ENCODE measurements at places on chromosomes 6 and 20.
A peak's percentile ranks its signal among the peaks of the same experiment; 100 is the strongest.

DNA sequence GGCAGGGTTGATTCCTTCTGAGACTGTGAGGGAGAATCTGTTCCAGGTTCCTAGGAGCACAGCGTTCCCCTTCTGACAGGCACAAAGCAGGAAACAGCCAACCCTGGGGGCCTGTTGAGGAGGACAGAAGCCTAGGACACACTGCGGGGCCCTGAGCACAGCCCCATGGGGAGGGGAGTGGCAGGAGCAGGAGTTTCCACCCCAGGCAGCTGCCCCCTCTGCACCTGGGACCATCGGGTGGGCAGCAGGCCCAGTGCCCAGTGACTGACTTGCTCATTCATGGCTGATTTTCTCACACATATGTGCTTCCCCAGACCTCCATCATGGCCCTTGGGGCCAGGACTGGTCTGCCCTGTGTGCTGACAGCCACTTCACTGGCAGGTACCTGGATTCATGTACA, 6.2 kb upstream of the SLC22A1 start:
- DNase-seq: no peak

DNA sequence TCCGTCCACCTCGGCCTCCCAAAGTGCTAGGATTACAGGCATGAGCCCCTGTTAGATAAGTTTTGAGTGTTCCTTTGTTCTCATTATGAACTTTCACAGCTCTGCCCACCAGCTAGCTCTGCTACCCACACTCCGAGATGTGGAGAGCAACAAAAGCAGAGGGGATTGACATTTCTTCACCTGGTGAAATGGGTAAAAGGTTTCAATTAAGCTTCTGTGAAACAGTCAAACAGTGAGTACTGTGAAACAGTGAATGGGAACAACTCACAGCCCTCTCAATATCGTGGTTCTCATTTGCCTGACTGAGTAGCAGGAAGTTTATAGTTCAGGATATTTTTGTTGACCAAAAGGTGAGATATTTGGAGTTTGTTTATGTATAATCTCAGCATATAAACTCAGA, 412.8 kb downstream of the CD83 start:
- no peak for DNase-seq

DNA sequence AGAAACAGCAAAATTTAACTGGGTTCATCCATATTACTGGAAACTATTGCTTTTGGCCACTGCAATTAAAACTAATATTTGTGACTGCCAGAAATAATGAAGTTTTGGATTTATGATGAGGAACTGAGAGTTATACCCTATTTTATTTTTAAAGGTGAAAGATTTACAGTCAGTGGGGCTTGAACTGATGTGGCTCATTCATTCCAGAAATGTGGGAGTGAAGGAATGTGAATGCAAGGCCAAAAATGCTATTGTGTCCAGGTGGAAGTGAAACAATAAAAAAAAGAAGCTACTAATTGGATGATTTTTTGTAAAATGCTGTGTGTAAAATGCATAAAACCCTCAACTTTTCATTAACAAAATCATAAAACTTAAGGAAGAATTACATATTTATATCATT, 491.9 kb downstream of the COL12A1 start:
- no peak for DNase-seq

- peak; percentile 68 for DNase-seq
These were observed 207.7 kb upstream of the DTNBP1 start for GRCh38 chr6:15870333-15871043.

GRCh38 chr6:107561306-107561705, 71.4 kb downstream of the SOBP start:
- DNase-seq: no peak

DNA sequence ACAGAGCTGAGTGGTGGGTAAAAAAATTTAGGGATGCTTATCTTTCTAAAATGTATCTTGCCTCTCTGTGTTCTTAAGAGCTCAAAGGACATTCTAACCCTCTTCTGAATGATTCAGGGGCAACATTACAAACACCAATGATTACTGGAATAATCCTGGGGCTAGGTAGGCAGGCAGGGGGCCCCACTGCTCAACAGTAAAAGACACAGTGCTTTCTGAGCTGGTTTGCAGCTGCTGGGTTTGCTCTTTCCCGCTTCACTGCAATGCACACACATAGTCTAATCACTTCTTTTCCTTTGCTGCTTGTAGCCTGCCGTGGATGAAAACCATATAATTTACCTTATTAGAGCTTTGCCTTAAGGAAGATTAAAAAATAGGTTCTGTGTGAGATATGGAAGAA, 23.9 kb downstream of the CLDN20 start:
- no peak for DNase-seq

GRCh38 chr6:143183666-143184065, 123.0 kb downstream of the AIG1 start:
- no peak for DNase-seq

GRCh38 chr20:2745936-2746635, 53.5 kb downstream of the EBF4 start:
- DNase-seq: no peak

GRCh38 chr6:148182378-148182777, 160.3 kb upstream of the SASH1 start:
- DNase-seq: no peak

DNA sequence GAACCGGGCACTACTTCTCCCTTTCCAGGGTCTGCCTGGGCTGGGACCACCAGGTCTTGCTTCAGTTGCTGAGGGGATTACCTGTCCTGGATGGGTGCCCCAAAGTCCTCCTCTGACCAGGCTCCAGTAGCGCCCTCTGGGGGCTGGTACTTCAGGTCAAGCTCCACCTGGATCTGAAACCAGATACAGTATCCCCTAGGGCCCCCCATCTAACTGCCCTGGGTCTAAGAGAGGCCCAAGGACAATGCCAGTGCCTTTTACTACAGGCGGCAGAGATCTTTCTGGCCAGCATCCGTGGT, 11.2 kb upstream of the SPAG4 start:
- no peak for DNase-seq

- DNase-seq: peak; percentile 73
These were observed 534 bp downstream of the NANP start for GRCh38 chr20:25623225-25623735.

GRCh38 chr20:34058831-34059230, 53.2 kb downstream of the EIF2S2 start:
- peak; percentile 38 for DNase-seq

DNA sequence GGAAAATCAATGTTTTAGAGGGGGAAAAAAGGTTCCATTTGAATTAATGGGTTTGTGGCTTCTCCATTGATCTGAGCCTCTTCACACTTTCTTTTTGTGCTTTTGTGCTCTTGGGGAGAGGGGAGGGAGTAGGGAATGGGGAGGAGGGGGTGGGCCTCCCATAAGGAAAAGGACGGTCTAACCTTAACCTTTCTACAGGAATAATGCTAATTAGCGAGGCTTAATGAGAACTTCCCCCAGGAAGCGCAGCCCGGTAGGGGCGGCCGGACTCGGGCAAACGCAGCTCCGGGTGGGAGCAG, 103.0 kb downstream of the NOL4L start:
- no peak for DNase-seq

DNA sequence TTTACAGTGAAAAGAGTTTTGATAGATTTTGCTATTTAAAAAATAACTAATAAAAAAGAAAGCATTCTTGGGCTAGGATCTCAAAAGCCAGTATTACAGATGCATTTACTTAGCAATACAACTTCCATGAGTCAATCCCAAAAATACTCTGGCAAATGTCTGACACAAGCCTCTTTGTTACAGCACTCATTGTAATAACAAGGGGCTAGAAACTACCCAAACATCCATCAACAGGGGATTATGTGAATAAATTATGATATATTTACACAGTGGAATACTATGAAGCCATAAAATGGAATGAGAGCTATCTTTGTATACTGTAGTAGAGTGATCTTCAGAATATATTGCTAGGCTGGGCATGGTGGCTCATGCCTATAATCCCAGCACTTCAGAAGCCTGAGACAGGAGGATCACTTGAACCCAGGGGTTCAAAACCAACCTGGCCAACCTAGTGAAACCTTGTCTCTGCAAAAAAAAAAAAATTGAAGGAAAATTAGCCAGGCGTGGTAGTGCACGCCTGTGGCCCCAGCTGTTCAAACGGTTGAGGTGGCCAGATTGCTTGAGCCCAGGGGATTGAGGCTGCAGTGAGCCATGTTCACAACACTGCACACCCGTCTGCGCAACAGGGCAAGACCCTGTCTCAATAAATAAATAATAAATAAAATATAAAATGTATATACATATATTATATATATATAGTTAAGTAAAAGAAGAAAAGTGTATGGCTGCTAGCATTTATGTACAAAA, 34.7 kb upstream of the TOP1 start:
- no peak for DNase-seq

GRCh38 chr6:109239160-109239559, 143.1 kb downstream of the CD164 start:
- DNase-seq: no peak

- no peak for DNase-seq
These were observed 81.4 kb downstream of the CD164 start for GRCh38 chr6:109300874-109301273.

DNA sequence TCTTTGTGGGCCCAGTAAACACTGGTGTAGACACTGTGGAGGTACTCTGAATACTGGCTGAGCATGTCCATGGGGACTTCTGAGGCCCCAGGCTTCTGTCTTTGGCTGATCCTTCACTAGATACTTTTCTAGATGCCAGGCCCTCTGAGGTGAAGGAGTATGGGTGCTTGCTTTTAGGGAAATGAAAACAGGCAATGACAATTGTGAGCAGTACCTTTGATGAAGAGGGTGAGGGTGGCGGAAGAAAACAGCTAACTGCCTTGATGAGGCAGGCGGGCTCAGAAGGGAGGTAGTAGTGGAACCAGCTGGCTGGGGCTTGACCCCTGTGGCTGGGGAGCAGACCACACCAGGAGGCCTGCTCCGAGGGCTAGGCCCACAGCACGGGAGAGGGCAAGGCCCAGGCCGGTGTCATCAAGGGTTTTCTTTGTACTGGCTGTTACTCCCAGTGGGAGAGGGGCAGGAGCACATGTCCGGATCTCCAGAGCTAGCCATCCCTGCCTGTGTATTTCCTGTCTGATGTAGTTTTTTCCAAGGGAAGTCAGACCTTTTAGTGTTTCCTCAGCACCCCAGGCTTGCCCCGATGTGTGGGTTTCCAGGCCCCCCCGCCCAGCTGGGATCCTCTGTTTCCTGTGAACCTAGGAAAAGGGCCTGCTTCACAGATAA, 3.9 kb downstream of the PLCG1 start:
- DNase-seq: peak; percentile 67

GRCh38 chr6:28139860-28140543, 1.7 kb upstream of the ZKSCAN8 start:
- no peak for DNase-seq

GRCh38 chr20:39660965-39661364, 698.8 kb downstream of the DHX35 start:
- DNase-seq: no peak

GRCh38 chr6:166672624-166673206, 45.7 kb upstream of the RPS6KA2 start:
- no peak for DNase-seq

DNA sequence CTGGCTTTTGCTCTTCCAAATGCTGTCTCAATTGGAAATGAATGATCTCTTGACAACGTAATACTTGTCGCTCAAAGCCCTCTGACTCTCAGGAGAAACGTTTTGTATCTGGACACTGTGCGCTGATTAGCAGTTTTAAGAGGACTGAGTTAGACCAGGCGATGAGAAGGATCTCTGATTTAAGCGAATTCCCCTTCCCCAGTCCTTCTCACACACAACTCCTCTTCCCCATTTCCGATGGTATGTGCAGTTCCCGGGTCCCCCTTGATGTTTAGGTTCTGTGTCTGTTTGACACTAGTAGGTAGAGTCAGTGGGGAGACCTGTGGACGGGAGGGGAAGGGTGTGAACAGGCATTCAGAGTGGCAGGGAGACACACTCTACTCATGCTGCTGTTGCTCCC, 2.5 kb downstream of the ZDHHC14 start:
- no peak for DNase-seq

All from foreskin fibroblast (primary cell).